Peyer's patch (tissue), 4 donors: ENCODE measurements at places on chromosomes 1 and 21. TPM values are rescaled to one million over a fixed set of nuclear protein-coding genes. Genes with fewer than 3 reads are reported as not detected.

Gene RIPPLY3
- 0.54 TPM for total RNA-seq

GRCh38 chr1:2204415-2205190, 10.0 kb upstream of the FAAP20 start:
- peak overlapping the region; percentile 90 for H3K27ac ChIP-seq
- H3K36me3 ChIP-seq = no peaks in the 10 kb centered on the region
- H3K27me3 ChIP-seq = no peaks in the 10 kb centered on the region
- H3K4me3 ChIP-seq = peak overlapping the region; percentile 43

Gene HSD3B2
- total RNA-seq = 132 TPM

- no peaks in the 10 kb centered on the region for H3K4me1 ChIP-seq
- H3K36me3 ChIP-seq = no peaks in the 10 kb centered on the region
- no peak for DNase-seq
- no peak overlapping the region for H3K4me3 ChIP-seq
Observed at GRCh38 chr1:229155472-229155871, 115.4 kb upstream of the RAB4A start.

DNA sequence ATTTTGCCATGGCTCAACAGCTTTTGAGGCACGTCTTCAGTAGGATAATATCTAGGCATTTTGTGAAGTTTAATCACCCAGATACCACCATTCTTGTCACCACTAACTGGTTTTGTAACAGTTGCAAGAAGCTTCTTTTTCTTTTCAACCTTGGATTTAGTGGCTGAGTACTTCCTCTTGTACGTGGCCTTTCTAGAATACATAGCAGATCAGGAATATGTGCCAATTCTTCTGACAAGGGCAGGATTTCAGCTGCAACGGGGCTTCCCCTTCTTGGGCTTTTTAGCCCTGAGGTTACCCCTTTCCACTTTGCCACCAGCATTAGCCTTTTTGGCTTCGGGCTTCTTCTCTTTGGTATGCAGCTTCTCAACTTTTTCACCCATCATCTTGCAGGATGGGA, 79.3 kb upstream of the WARS2 start:
- no peaks in the 10 kb centered on the region for H3K27me3 ChIP-seq
- no peaks in the 10 kb centered on the region for H3K36me3 ChIP-seq
- H3K4me3 ChIP-seq = no peak overlapping the region
- H3K27ac ChIP-seq = no peak overlapping the region

DNA sequence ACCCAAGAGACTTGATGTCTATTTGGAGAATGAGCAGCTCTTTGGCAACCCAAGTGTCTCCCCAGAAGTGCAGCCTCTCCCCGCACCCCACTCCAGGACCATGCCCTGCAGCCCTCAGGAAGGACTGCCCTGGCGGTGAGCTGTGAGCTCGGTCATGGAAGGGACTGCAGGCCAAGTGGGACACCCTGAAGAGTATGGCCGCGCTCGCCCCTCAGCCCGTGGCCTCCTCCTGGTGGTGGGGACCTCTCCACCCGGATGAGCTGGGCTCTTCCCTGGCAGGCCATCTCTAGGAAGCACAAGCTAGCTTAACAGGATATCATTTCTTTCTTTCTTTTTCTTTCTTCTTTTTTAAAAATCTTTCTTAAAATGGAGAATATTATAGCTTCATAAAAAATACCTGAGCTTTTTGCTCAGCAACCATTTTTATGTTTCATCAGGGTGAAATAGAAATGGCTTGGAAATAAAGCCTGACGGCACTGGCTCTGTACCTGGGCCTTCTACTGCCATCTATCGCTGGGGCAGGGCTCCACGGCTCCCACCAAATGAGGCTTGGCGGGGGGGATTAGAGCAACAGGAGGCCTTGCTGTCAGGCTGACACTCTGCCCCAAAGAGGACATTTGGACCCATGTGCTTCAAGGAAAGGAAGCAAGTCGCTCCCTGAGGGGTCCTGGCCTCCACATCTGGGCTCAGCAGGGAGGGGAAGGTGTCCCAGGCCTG, 296.2 kb upstream of the VAMP3 start:
- H3K36me3 ChIP-seq = no peaks in the 10 kb centered on the region
- H3K4me1 ChIP-seq = no peaks in the 10 kb centered on the region
- H3K27me3 ChIP-seq = no peaks in the 10 kb centered on the region
- H3K27ac ChIP-seq = no peak overlapping the region

DNA sequence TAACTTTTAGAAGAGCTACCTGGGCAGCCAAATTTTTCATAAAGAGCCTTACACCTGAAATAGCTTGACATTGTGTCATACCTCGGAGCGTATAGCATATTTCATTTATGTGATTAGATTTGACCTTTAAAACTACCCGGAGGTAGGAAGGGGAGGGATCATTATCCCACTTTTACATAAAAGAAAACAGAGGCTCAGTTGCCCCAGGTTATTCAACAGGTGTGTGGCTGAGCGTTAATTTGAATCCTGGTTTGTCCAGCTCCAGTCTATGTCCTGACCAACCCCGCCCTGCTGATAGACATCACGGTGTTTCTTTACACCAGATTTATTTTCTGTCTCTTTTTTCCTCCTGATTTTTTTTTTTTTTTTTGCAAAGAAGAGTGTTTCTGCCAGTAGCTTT, 39.7 kb downstream of the PBX1 start:
- H3K27ac ChIP-seq = no peak overlapping the region
- H3K27me3 ChIP-seq = no peaks in the 10 kb centered on the region
- no peak for DNase-seq
- no peaks in the 10 kb centered on the region for H3K4me1 ChIP-seq
- H3K4me3 ChIP-seq = no peak overlapping the region
- H3K36me3 ChIP-seq = peaks cover 7% of the 10 kb centered on the region

- peaks cover 23% of the 10 kb centered on the region for H3K4me1 ChIP-seq
- no peak for DNase-seq
Observed at GRCh38 chr21:33661146-33661545, 18.8 kb downstream of the ITSN1 start.

- no peak overlapping the region for H3K4me3 ChIP-seq
- H3K4me1 ChIP-seq = no peaks in the 10 kb centered on the region
- no peak for DNase-seq
- H3K27ac ChIP-seq = no peak overlapping the region
- no peaks in the 10 kb centered on the region for H3K27me3 ChIP-seq
Observed at GRCh38 chr1:159737238-159737916, 23.0 kb upstream of the CRP start.

- H3K4me1 ChIP-seq = peaks cover 7% of the 10 kb centered on the region
- no peak overlapping the region for H3K4me3 ChIP-seq
- no peaks in the 10 kb centered on the region for H3K27me3 ChIP-seq
- peak overlapping the region; percentile 59 for H3K27ac ChIP-seq
- no peak for DNase-seq
Observed at GRCh38 chr1:27491748-27492700, 2.1 kb upstream of the WASF2 start.

Gene MEGF6
- 61.1 TPM for total RNA-seq

DNA sequence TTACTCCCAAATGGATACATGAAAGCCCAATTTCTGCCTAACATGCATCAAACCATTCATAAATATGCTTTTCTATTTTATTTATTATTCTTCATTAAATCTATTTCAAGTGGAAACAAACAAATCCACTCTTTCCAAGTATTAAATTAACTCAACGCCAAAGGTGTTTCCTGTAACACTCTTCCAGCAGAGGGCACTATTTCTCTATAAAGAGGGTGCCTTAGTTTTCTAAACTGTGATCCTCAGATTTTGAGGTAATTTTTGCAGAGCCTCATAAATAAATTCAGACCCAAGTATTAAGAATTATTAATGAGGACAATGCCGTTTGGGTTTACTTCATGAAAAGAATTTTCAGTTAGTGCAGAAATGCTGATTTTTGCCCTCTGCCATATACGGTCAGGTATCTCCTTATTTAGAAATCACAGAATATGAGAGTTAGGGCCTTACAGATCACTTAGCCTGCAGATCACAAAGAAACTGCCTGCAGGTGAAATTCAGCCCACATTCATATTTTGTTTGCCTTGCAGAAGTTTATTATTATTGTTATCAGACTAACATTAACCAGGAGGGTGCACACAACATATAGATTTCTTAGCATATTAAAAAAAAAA, 40.1 kb upstream of the MYSM1 start:
- no peaks in the 10 kb centered on the region for H3K4me1 ChIP-seq
- no peak overlapping the region for H3K27ac ChIP-seq
- H3K36me3 ChIP-seq = no peaks in the 10 kb centered on the region

DNA sequence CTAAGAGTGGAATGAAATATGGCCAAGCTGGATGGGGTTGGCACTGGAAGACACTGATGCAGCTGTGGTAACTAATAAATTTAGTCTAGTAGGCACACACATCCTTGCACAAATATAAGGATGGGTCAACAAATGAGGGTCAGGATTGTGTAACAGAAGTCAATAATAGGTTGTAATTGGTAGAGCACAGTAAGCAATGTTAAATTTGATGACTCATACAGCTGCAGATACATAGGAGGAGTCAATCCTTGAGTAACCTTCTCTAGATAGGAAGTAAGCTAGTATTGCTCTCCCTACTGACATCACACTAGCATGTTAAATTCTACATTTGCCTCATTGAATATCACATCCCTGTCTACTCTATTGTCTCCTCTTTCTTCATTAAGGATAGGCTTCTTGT, 332.1 kb downstream of the PTPRC start:
- no peak overlapping the region for H3K27ac ChIP-seq
- DNase-seq = no peak
- no peaks in the 10 kb centered on the region for H3K36me3 ChIP-seq
- no peak overlapping the region for H3K4me3 ChIP-seq
- no peaks in the 10 kb centered on the region for H3K27me3 ChIP-seq

Gene CD34
- total RNA-seq = 20.6 TPM

DNA sequence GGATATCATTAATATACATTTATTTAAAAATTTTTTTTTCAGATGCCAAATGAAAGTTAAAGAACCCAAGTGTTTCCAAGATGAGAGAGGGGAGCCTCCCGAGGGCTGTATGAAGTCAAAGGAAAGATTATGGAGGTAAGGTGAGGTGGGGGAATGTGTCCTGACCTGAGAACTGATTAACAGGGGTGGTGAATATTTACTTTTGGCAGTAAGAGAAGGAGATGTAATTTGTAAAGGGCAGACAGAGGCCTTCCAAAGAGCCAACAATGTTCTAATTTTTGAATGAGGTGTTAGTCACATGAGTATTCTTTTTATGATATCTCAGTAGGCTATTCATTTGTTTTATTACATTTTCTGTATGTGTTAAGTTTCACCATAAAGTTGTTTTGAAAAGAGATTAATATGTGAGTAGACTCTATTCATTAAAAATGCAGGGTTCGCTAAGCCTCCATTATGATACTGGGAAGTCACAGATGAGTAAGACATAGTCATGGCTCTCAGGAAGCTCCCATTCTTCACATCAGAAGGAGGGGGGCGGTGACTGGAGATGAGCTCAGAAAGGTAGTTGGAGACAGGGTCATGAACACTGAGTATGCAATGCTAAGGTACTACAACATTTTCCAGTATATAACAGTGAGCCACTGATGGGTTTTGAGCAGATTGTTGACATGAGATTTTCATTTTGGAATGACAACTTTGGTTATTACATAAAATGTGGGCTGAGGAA, 62.4 kb upstream of the TNFSF18 start:
- no peaks in the 10 kb centered on the region for H3K27me3 ChIP-seq
- no peaks in the 10 kb centered on the region for H3K4me1 ChIP-seq
- no peak overlapping the region for H3K27ac ChIP-seq
- no peaks in the 10 kb centered on the region for H3K36me3 ChIP-seq

DNA sequence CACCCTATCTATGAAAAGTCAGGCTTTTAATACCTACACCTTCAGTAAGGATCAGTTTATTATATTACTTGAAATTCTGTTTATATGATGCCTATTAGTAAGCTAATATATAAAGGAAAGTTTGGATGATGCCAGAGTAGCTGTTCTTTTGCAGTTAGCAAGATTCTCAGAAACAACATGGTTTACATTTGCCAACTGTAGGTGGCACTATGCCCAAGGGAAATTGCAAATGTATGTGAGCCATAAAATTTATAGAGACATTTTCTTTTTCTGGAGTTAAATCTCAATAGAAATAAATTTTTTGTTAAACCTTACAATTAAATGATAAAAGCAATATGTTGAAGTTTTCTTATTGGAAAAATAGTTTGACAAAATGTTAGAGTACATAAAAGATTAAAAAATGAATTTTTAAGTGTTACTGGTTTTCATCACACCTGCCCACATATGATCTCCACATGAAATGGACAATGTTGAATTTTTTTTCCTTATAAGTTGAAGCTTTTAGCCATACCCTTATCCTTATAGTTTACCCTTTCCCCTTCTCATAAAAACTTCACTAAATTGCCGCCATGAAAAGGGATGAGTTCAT, 32.1 kb upstream of the EPHX4 start:
- H3K4me1 ChIP-seq = no peaks in the 10 kb centered on the region
- H3K4me3 ChIP-seq = no peak overlapping the region
- no peak overlapping the region for H3K27ac ChIP-seq
- no peaks in the 10 kb centered on the region for H3K27me3 ChIP-seq
- no peak for DNase-seq

DNA sequence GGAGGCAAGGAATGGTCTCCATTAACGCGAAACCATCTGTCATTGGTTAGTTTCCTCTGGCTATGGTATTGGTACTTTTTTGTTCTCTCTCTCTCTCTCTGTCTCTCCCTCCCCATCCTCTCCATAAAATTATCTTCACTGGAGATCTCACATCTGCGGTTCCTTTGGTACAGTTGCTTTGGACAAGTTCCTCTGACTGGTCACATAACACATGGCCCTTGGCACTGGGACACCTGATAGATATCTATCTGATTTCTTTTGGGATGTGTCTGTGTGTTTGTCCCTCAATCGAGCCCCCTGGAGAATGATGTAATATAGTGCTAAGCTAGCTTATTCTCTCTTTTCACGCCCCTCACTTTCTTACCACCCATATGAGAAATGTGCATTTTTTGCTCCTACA, 682.0 kb upstream of the B3GALT2 start:
- DNase-seq = no peak
- H3K36me3 ChIP-seq = no peaks in the 10 kb centered on the region
- no peaks in the 10 kb centered on the region for H3K27me3 ChIP-seq
- H3K4me1 ChIP-seq = no peaks in the 10 kb centered on the region
- no peak overlapping the region for H3K27ac ChIP-seq

DNA sequence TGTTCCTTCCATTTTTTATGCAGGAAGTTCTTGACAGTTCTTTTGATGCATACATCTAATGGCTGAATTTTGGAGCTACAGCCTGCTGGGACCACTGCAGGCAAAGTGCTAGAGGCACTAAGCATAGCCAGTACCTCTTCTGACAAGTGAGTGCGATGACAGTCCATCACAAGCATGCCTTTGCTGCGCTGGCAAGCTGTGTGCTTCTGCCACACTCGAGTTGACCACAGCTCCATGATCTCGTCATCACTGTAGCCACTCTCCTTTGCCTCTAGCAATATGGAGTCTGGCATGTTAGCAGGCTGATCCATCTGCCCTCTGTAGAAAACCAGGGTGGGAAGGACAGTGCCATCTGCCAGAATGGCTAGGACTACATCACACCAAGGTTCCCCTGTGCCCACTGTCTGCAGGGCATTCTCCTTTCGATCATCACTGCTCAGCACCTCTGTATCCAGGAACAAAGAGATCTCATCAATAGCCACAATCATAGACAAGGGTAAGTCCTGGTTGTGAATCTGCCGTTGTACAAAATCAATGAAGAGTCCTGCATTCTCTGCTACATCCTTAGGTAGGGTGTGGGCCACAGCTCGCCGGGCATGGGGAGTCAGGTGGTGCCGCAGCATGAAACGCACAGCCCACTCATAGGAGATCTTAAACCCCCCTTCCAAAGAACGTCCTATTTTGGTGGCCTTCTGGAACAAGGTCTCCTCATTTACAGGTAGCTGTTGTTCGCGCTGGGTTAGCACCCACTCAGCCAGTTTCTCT, 6.0 kb downstream of the PSMB4 start:
- H3K4me1 ChIP-seq = peaks cover 4% of the 10 kb centered on the region
- DNase-seq = no peak
- no peaks in the 10 kb centered on the region for H3K27me3 ChIP-seq
- H3K27ac ChIP-seq = no peak overlapping the region

Gene CRYBG2
- not detected for total RNA-seq

Gene IL24
- not detected for total RNA-seq

Gene SRSF11
- total RNA-seq = 206 TPM
